CD4-positive, alpha-beta T cell treated with Interleukin-17A for 4 hours (primary cell): ENCODE measurements at places on chromosomes 11 and 22.

GRCh38 chr11:25860677-25861450 is 471.1 kb upstream of the ANO3 start:
- no peak for DNase-seq

DNA sequence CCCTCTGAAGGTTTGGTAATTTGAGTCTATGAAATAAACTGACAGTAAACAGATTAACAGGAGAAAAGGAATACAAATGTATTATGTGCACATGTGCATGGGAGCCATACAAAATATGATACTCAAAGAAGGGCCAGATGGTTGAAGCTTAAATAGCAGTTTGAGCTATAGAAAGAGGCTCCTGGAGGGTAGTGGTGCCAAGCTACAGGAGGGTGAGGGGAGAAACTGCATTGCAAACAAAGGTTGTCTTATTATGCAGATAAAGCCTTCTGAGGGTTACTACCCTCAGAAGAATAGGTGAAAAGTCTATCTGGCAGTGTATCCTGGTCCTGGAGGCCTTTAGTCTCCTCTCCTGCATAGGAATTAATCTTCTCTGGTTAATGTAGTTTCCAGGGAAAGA is 267.3 kb upstream of the MPPED2 start:
- DNase-seq = no peak

GRCh38 chr11:62547691-62548281 is 1.2 kb upstream of the AHNAK start:
- peak; percentile 42 for DNase-seq

GRCh38 chr11:95085117-95085816 is 4.4 kb upstream of the ENDOD1 start:
- no peak for DNase-seq

- no peak for DNase-seq
Measured at GRCh38 chr11:109815500-109816150, 277.6 kb upstream of the ZC3H12C start.
